ENCODE measurements at places on chromosomes 3 and 15. TPM values are rescaled to one million over a fixed set of nuclear protein-coding genes. Genes with fewer than 3 reads are reported as not detected.

GRCh38 chr3:183082355-183082915 lies 16.9 kb downstream of the MCCC1 start:
- no peak for DNase-seq

DNA sequence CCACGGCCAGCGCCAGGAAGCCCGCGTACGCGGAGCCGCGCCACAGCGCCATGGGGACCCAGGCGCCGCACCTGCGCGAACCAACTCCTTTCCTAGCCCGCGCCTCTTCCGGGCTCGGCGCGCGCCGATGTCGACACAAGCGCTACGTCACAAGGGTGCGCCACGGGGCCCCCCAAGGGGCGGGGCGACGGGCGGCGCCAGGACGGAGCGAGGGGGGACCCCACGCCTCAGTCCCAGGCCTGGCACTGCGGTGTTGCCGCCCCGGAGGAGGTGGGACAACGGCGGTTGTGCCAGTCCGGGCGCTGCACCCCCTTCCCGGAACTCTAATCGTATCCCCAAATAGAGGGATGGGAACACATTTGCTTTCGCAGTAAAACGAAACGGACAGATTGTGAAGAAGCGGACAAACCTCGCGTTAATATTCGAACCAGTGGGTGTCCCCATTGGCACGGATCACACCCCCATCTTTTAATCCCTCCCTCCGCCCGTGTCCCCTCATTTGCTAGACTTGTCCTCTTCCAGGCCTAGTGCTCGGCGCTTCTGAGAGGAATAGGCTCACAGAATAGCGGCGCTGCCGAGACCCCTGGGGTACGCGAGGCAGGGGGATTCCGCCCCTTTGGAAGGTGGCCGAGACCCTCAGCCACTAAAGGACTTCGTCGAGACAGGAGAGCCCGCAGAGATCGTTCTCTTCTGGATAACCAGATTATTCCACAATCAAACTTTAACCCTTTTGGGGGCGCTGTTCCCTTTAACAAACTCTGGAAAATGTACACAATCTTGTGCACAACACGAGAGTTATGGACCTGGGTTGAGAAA lies at the start of gene ADPGK:
Gene ADPGK (minus strand): TSS at position 119 of the 816 bp plus-strand sequence. CDS start 67 bp downstream, at position 52.
- peak; percentile 95 for DNase-seq

GRCh38 chr15:47908486-47908885 lies 191.2 kb downstream of the SEMA6D start:
- no peak for DNase-seq

GRCh38 chr3:66604481-66604880 lies 103.7 kb upstream of the LRIG1 start:
- DNase-seq, result no peak

DNA sequence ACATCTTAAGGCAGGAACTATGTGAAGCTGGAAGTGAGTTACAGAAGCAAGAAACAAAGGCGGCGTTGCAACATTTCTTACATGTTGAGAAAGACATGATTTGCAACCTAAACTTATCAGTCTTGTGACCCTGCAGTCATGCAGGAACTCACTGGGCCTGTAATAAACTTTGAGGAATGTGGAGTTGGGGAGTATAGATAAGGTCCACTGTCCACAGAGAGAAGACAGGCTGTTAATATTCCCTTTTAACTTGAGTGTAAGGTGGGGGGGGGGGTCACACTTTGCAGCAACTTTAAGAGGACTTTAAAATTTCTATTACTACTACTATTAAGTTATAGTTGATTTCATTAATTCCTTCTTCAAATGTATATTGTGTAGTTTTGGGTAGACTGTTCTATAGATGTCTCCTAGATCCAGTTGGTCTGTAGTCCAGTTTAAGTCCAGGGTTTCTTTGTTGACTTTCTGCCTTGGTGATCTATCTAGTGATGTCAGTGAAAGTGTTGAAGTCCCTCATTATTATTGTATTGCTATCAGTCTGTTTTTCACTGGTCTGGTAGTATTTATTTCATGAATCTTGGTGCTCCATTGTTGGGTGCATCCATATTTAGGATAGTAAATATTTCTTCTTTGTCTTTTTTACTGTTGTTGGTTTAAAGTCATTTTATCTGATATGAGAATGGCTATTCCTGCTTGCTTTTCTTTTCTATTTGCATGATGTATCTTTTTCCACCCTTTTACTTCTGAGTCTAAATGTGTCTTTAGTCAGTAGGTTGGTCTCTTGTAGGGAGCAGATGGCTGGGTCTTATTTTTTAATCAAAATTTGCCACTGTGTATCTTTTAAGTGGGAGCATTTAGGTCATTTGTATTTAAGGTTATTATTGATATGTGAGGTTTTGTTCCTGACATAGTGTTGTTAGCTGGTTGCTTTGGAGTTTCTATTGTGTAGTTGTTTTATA lies 15.6 kb upstream of the FAM98B start:
- no peak for DNase-seq

DNA sequence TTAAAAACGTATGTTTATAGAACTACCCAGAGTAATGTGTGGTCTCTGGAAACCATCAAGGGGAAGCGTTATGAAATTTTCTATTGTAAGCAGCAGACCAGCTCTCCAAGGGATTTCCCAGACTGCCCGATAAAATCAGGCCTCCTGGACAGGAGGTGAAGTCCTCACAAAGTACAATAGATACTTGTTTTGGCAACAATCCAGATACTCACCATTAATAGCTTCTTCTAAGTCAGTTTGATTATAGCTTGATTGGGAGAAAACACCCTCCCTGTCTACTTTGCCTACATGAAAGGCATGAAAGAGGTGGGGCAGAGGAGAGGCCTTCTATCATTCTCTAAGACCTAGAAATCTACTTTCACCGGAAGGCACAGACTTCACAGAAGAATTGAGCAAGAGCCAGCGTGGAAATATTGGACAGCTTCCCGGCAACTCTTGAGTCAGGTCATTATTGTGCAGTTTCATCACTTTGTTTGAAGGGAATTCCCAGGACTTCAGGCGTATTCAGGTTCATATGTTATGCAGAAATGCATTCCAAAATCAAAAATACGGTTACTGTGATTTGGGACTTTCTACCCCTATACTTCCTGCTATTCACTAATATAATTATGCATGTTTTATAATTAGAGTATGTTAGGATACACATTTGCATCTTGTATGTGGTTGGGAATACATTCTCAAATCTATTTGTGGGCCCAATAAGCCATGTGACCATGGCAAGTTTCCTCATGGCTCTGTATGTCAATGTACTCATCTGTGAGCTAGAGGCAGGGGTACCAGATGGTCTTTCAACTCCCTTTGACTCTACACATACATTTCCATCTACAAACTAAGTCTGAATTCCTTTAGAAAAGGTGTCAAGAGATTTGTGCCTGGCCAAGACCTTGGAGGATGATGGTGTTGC lies 103.5 kb downstream of the CD47 start:
- no peak for DNase-seq

GRCh38 chr3:128870347-128870746 lies 9.1 kb upstream of the ACAD9 start:
- no peak for DNase-seq

- no peak for DNase-seq
Measured at GRCh38 chr3:133487920-133488540, 85.5 kb upstream of the CDV3 start.

GRCh38 chr3:126646674-126647073 lies 8.2 kb downstream of the TXNRD3 start:
- no peak for DNase-seq

DNA sequence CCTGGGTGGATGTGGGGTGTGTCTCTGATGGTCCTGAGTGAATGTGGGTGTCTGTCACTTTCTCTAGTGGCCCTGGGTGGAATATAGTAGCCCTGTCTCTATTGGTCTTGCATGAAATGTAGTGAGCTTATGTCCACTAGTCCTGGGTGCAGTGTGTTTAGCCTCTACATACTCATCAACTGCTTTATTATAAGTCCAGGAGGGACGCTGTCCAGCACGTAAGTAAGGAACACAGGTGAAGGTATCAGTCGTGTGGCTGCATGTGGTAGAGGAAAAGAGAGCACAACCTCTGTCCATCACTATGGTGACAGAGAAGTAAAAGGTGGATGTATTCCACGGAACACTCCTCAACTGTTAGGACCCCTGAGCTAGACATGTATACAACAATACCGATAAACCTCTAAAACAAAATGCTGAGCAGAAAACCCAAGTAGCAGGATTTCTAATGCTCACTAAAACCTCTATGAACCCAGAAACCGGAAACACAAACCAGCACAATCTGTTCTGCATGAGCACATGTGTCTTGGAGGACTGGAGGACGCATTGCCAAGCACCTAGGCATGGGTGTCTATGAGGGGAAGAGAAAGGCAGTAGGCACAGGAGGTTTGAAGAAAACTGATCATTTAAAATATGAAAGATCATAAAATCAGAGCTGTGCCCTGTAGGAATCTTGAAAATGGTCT lies 11.0 kb downstream of the LTF start:
- no peak for DNase-seq

GRCh38 chr15:38610748-38611147 lies 46.1 kb upstream of the RASGRP1 start:
- no peak for DNase-seq

GRCh38 chr15:86690566-86690965 lies 610.9 kb downstream of the AGBL1 start:
- DNase-seq, result no peak

- DNase-seq, result no peak
Measured at GRCh38 chr3:84963137-84963536, 4.3 kb downstream of the CADM2 start.

DNA sequence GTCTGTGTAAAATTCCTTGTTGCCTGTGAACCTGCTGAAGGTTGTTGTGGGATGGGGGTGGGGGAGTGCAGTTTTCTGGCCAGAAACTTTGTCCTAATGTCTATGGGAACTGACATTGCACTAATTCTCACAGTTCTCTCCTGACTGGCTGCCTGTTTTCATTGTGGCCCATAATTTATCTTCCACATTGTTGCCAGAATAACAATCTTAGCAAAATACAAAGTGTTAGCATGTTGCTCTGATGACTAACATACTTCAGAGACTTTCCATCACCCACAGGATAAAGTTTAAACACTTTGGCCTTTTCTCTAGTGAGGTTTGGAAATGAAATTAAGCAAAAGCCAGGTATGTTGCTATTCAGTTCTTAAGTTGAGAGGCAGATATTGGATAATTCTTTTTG lies 81.4 kb upstream of the TBC1D5 start:
- no peak for DNase-seq

- DNase-seq, result no peak
Measured at GRCh38 chr3:134347551-134347950, 26.7 kb downstream of the AMOTL2 start.

- DNase-seq, result no peak
Measured at GRCh38 chr3:178785961-178786360, 249.7 kb downstream of the KCNMB2 start.

DNA sequence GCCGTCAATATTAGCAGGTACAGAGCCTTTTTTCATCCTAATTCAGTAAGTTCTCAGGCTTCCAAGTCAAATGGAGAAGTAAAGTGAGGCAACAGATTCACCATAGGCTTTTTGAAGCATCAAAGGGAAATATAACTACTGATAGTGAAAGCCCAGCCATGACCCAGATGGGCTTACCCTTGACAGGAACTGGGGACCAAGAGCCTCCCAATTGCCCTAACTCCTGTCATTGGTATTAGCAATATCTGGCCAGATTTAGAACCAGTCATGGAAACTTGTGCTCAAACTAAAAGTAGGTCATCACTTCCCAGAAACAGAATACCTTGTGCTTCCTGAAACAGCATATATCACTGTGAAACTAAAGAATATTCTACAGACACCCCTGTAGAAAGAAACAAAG lies 33.0 kb downstream of the NME9 start:
- no peak for DNase-seq

DNA sequence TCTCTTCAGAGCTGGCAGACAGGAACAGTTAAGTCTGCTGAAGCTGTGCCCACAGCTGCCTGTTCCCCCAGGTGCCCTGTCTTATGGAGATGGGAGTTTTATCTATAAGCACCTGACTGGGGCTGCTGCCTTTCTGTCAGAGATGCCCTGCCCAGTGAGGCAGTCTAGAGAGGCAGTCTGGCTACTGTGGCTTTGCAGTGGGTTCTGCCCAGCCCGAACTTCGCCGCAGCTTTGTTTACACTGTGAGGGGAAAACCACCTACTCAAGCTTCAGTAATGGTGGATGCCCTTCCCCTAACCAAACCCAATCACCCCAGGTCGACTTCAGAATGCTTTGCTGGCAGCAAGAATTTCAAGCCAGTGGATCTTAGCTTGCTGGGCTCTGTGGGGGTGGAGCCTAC lies 91.2 kb downstream of the SLC25A26 start:
- DNase-seq, result no peak

DNA sequence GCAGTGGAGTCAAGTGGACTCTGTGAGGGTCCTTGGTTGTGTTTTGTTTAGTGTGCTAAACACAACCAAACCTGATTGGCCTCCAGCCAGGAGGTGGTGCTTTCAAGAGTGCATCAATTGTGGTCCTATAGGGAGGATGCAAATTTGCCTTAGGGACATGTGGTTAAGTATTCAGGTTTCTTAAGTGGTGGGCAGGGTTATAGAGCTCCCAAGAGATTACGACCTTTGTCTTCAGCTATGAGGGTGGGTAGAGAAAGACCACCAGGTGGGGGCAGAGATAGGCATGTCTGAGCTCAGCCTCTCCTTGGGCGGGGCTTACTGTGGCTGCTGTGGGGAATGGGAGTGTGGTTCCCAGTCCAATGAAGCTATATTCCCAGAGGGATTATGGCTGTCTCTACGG lies 186.6 kb downstream of the SQOR start:
- DNase-seq, result no peak

GRCh38 chr3:32973982-32974381 lies 22.5 kb downstream of the CCR4 start:
- DNase-seq, result no peak

DNA sequence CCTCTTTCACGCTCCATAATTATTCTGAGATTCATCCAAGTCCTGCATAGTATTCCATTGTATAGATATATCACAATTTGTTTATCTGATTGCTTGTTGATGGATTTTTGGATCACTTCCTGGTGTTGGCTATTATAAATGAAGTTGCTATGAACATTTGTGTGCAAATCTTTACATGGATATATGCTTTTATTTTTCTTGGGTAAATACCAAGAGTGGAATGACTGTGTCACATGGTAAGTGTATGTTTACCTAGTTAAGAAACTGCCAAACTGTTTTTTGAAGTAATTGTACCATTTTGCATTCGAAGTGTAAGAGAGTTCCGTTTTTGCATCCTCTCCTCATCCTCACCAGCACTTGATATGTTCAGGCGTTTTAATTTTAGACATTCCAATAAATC lies 34.6 kb upstream of the ROPN1 start:
- no peak for DNase-seq

- no peak for DNase-seq
Measured at GRCh38 chr3:104523136-104523535, 843.6 kb upstream of the ALCAM start.

- no peak for DNase-seq
Measured at GRCh38 chr3:180382638-180383180, 219.3 kb upstream of the TTC14 start.

EBLN2 gene
- 4.0 TPM for total RNA-seq

CYP1A1 gene
- total RNA-seq, result 2.4 TPM

MUC4 gene
- 1.1 TPM for total RNA-seq

PLSCR2 gene
- total RNA-seq, result not detected

LOXL1 gene
- 11.1 TPM for total RNA-seq

IDH3A gene
- total RNA-seq, result 71.6 TPM

KIF15 gene
- 0.81 TPM for total RNA-seq

DPPA2 gene
- total RNA-seq, result not detected

IFT122 gene
- total RNA-seq, result 26.5 TPM

BRK1 gene
- 112 TPM for total RNA-seq

AADACL2 gene
- total RNA-seq, result not detected

NEDD4 gene
- total RNA-seq, result 18.4 TPM

Measured in upper lobe of right lung (tissue), 1 donor.